ENCODE measurements at places on chromosomes 3 and 15. TPM values are rescaled to one million over a fixed set of nuclear protein-coding genes. Genes with fewer than 3 reads are reported as not detected.

DNA sequence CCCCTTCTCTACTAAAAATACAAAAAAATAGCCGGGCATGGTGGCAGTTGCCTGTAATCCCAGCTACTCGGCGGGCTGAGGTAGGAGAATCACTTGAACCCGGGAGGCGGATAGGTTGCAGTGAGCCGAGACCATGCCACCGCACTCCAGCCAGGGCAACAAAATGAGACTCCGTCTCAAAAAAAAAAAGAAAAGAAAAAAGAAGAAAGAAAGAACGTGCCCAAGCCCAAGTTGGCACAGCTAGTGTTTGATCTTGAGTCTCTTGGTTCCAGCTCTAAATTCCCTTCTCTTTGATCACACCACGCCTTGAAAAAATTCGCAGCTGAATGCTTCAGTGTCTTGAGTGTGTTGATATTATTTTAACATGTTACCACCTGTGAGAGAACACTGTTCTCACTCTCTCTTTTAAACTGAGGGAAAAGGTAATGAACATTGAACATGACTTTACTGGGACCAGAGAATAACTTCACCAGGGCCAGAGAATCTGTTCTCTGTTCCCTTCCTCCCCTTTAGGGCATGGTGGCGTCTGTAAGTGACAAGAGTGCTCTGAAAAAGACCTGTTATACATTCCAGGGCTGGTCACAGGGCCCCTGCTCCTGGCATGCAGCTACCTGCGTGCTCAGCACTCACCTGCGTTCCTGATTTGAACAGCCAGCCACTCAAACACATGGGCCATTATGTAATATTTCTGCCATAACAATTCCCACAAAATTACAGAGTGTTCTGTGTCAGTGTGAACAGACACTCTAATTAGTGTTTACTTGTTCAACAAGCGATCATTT is 19.0 kb downstream of the SLCO3A1 start:
- H3K27me3 ChIP-seq = no peaks in the 10 kb centered on the region
- peaks cover 3% of the 10 kb centered on the region for H3K36me3 ChIP-seq
- H3K4me3 ChIP-seq = no peak overlapping the region

DNA sequence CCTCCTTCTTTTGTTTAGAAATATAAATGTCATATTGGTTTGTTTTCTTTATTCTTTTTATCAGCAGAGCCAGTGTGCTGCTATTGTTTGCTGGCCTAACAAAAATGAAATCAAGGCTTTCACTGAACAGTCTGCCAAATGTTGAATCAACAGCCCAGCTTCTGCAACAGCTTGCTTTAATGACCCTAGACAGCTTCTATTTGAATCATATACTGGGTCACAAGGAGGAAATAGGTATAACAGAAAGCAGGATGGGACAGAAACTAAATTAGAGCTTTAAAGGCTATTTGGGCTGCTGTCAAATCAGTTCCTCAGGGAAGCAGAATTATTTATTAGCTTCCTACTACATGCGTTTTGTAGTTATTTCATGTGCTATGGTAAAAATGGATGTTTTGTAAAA is 12.1 kb upstream of the DNAJC13 start:
- no peak overlapping the region for H3K27ac ChIP-seq
- H3K27me3 ChIP-seq = peaks cover 14% of the 10 kb centered on the region
- H3K4me1 ChIP-seq = no peaks in the 10 kb centered on the region
- no peaks in the 10 kb centered on the region for H3K36me3 ChIP-seq

- no peak overlapping the region for H3K27ac ChIP-seq
- no peak overlapping the region for H3K4me3 ChIP-seq
- no peak for DNase-seq
- no peaks in the 10 kb centered on the region for H3K36me3 ChIP-seq
- peaks cover 6% of the 10 kb centered on the region for H3K27me3 ChIP-seq
These were observed 77.2 kb downstream of the CADPS start for GRCh38 chr3:62798000-62798399.

DNA sequence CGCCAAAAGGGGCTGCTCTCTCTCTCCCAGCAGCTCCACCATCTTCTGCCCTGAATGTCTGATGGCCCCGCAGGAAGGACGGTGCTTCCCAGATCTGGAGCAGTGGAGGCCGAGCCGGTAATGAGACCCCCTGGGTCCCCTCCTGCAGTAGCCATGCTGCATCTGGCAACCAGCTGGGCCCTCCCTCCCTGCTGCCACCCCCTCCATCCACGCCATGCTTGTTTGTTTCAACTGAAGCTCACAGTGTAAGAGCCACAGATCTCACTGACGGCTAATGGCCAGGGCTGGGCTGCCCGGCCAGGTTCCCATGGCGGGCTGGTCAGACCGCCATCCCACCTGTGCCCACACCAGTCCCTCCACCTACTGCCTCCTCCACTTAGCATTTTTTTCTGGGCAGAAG is 260.8 kb downstream of the UACA start:
- H3K4me1 ChIP-seq = peaks cover 63% of the 10 kb centered on the region
- H3K36me3 ChIP-seq = peaks cover 3% of the 10 kb centered on the region
- DNase-seq = no peak
- peak overlapping the region; percentile 59 for H3K4me3 ChIP-seq
- H3K27ac ChIP-seq = peak overlapping the region; percentile 1

DNA sequence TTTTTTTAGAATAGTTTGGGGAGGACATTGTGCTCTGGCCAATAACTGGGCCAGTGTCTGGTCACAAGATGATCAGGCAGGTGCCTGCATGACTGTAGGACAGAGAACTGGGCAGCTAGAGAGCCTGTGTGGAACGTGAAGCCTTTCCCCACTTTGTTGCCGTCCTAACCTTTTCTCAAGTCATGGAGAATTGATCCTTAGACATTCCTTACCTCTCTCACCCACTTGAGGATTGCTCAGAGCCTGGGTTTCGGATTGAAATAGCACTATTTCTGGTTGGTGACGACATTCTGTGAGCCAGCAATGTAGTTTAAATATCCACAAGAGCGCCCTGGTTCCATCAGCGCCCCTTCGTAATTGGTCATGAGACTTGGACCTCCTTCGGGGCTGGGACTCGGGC is 138.4 kb downstream of the IGF1R start:
- no peaks in the 10 kb centered on the region for H3K27me3 ChIP-seq
- H3K27ac ChIP-seq = no peak overlapping the region
- DNase-seq = no peak
- H3K4me3 ChIP-seq = no peak overlapping the region
- no peaks in the 10 kb centered on the region for H3K36me3 ChIP-seq

Gene MASP1
- total RNA-seq = not detected

Gene TRIM42
- total RNA-seq = not detected

Gene CPN2
- not detected for total RNA-seq

GRCh38 chr3:155332716-155333115 is 39.2 kb upstream of the STRIT1 start:
- H3K27me3 ChIP-seq = no peaks in the 10 kb centered on the region
- H3K27ac ChIP-seq = no peak overlapping the region
- peaks cover 14% of the 10 kb centered on the region for H3K4me1 ChIP-seq
- H3K4me3 ChIP-seq = no peak overlapping the region

DNA sequence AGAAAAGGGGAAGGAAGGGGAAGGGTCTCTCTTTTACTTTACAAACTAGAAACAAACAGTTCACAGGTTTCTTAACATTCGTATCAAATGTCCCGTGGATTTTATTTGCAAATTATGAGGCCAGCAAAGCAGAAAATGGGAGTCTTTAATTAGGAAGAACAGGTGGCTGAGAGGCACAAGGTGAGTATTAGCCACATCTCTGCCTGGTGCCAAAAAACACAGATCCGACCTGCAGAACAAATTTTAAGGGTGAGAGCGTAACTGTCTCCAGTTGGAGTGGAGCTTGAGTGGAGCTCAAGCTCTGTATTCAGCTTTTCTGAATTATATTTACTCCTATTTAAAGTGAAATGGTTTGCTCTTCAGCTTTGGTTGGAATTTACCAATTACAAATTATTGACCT is 1004.9 kb downstream of the FHIT start:
- peaks cover 13% of the 10 kb centered on the region for H3K4me1 ChIP-seq
- DNase-seq = no peak
- H3K4me3 ChIP-seq = no peak overlapping the region
- H3K36me3 ChIP-seq = no peaks in the 10 kb centered on the region

Gene RTP3
- total RNA-seq = not detected

- peaks cover 35% of the 10 kb centered on the region for H3K27me3 ChIP-seq
- DNase-seq = no peak
- H3K4me1 ChIP-seq = no peaks in the 10 kb centered on the region
These were observed 27.6 kb upstream of the MYO1E start for GRCh38 chr15:59400103-59400813.

DNA sequence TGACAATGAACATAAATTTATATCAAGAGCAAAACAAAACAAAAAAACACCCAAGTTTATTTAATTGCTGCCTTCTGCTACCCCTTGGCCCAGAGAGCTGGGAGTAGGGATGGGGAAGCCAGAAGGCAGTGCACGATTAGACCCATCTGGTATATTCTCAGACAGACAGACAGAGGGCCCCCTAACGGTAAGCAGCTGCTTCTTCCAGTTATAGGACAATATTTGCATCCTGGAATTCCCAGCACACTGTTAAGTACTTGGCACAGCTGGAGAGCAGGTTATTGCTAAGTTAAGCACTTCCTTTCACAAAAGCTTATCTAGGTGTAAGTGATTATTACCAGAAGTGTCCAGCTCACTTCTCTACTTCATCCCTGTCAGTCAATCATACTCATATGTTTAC is 39.3 kb downstream of the C2CD4B start:
- no peaks in the 10 kb centered on the region for H3K36me3 ChIP-seq
- peaks cover 31% of the 10 kb centered on the region for H3K4me1 ChIP-seq
- DNase-seq = no peak
- H3K27me3 ChIP-seq = no peaks in the 10 kb centered on the region
- H3K27ac ChIP-seq = peak overlapping the region; percentile 11
- H3K4me3 ChIP-seq = no peak overlapping the region

DNA sequence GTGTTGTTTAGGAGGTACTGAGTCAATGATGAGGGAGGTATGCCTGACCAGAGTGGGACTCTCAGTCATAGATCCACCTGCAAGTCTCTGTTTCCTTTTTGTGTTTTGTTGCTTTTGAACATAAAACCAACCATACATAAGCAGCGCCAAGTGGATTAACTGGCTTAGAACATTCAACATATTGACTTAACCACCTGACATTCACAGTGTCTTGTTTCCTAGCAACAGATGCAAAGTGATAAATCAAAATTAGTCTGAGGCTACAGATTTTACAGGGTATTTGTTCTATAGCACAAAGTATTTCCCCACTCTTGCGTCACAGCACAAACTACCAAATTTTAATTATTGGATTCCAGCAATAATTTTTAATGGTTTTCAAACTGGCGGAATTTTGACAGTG is 283.8 kb downstream of the BBX start:
- DNase-seq = no peak
- no peaks in the 10 kb centered on the region for H3K36me3 ChIP-seq
- H3K27ac ChIP-seq = no peak overlapping the region
- no peak overlapping the region for H3K4me3 ChIP-seq
- H3K4me1 ChIP-seq = peaks cover 21% of the 10 kb centered on the region
- H3K27me3 ChIP-seq = no peaks in the 10 kb centered on the region

Gene CCR2
- not detected for total RNA-seq

DNA sequence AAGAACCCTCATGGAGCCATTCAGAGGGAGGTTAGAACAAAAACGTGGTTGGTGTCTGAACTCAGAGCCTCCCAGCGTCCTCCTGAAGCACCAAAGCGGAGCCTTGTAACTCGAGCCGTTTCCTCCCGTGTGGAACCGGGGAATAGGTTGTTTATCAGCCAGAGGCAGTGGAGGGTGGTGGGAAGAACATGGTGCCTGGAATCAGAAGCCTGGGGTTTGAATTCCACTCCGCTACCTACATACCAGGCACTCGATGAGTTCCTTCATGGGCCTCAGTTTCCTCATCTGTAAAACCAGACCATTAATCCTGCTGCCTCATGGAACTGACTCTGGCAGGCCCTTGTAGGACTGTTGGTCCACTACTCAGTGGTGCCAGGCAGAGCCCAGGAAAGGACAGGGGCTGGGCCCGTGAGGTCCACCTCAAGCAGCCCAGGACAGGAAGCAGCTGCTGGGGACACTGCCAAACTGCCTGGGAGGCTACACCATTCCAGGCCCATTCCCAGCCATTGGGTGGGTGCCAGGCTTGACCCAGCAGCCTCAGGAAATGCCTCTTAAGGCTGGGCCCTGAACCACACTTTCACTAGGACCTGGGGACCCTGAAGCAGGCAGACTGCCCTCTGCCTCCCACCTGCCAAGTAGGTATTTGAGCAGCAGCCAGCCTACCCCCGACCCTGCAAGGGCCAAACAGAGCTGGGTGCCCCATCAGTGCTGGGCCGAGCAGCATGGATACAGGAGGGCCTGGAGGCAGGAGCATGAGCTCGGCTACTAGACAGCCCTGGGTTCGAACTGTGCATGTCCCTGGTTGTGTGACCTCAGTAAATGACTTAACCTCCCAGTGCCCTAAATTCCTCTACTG is 33.4 kb downstream of the PRKCD start:
- no peaks in the 10 kb centered on the region for H3K27me3 ChIP-seq
- H3K27ac ChIP-seq = no peak overlapping the region
- no peak overlapping the region for H3K4me3 ChIP-seq
- DNase-seq = no peak

GRCh38 chr3:1855841-1856240 is 242.8 kb upstream of the CNTN4 start:
- no peaks in the 10 kb centered on the region for H3K36me3 ChIP-seq
- no peak overlapping the region for H3K4me3 ChIP-seq
- no peaks in the 10 kb centered on the region for H3K4me1 ChIP-seq
- no peaks in the 10 kb centered on the region for H3K27me3 ChIP-seq
- no peak for DNase-seq

DNA sequence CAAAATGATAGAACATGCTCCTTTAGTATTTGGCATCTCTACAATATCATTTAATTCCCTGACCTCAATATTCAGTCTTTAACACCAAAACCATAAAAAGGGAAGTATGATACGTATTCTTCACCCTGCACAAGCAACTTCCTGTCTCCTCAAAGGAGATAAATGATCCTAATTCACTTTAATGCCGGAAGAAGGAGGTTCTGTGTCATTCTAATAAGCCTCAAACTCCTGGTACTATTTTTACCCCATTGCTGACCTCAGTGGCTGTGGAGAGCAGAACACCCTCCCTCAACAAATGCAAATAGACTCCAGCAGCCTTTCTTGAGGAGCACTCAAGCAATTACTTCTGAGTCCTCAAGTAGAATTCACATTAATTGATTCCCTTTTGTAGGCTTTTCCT is 173.3 kb downstream of the TMEM108 start:
- H3K4me1 ChIP-seq = peaks cover 13% of the 10 kb centered on the region
- no peak for DNase-seq
- no peak overlapping the region for H3K4me3 ChIP-seq
- H3K27ac ChIP-seq = no peak overlapping the region

Data from activated T-cell treated with anti-CD3 and anti-CD28 coated beads, Interleukin-2, amount 50 U/mL, for 72 hours (primary cell).